Large intestine (tissue), 12 donors: ENCODE measurements at places on chromosomes 7 and 10. TPM values are rescaled to one million over a fixed set of nuclear protein-coding genes. Genes with fewer than 3 reads are reported as not detected.

DNA sequence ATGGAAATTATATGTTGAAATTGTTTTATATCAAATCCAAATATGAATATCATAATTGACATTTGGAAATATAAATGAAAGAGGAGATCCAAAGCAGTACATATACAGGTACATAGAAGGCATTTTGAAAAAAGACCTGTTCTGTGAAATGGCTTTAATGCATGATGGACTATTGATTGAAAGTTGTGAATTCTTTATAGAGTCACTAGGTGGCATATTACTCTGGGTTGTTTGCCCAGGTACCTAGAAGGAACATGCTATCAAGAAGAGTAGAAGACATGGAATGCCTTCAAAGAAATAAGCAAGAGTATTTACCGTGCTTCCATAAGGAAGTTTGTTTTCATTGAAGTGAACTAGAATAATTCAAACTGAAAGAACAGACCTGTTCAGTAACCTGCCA is 160.0 kb upstream of the ANK3 start:
- H3K36me3 ChIP-seq: no peaks in the 10 kb centered on the region
- no peaks in the 10 kb centered on the region for H3K27me3 ChIP-seq
- no peak overlapping the region for H3K27ac ChIP-seq
- H3K4me3 ChIP-seq: no peak overlapping the region

DNA sequence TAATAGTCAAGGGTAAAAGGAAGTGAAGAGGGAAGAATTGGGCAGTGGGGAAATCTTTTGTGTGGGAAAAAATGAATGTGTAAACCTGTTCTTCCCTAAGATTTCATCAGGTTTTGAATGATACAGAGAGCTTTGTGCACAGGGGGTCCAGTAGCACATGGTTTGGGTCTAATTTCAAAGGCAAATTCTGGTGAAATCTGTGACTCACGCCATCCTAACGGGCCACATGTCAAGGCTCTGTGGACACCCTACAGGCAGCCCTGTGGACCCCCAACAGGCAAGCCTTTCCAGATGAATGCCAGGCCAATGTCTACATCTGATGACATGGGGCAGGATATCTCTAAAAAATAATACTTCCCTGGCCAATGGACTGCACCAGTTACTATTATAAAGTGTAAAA is 309.8 kb downstream of the PARD3 start:
- no peaks in the 10 kb centered on the region for H3K27me3 ChIP-seq
- H3K4me3 ChIP-seq: no peak overlapping the region
- no peak overlapping the region for H3K27ac ChIP-seq
- DNase-seq: no peak
- H3K4me1 ChIP-seq: no peaks in the 10 kb centered on the region

DNA sequence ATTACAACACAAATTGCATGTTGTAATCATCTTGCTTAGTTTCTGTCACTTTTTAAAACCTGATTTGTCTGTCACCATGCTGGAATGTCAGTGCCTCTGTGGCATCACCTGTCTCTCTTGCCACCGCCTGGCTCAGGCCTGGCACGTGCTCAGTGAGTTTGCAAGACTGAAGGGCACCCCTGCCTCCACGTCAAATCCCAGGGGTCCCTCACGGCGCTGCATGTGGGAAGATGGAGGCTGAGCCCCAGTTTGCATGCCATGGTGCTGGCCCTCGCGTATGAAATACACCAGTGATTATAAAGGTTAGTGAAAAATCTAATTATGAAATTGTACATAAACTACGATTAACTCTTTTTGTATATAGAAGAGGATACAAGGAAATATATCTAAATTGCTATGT is 51.9 kb upstream of the VIPR2 start:
- H3K4me1 ChIP-seq: no peaks in the 10 kb centered on the region
- no peak overlapping the region for H3K27ac ChIP-seq
- H3K27me3 ChIP-seq: no peaks in the 10 kb centered on the region
- no peaks in the 10 kb centered on the region for H3K36me3 ChIP-seq
- no peak for DNase-seq

- H3K36me3 ChIP-seq: no peaks in the 10 kb centered on the region
- H3K27me3 ChIP-seq: peaks cover 9% of the 10 kb centered on the region
- H3K27ac ChIP-seq: no peak overlapping the region
- DNase-seq: no peak
Observed at GRCh38 chr10:47035171-47035818, 124.1 kb downstream of the PTPN20 start.

- DNase-seq: no peak
- peaks cover 38% of the 10 kb centered on the region for H3K27me3 ChIP-seq
- H3K36me3 ChIP-seq: no peaks in the 10 kb centered on the region
- peaks cover 7% of the 10 kb centered on the region for H3K4me1 ChIP-seq
- H3K4me3 ChIP-seq: no peak overlapping the region
Observed at GRCh38 chr10:115095758-115096157, 2.6 kb downstream of the ATRNL1 start.

Gene ADAM12
- 2.2 TPM for polyA plus RNA-seq

Gene TMEM196
- 0.79 TPM for polyA plus RNA-seq

Gene TAS2R5
- polyA plus RNA-seq: 6.6 TPM
